ENCODE measurements at places on chromosomes 4 and X. TPM values are rescaled to one million over a fixed set of nuclear protein-coding genes. Genes with fewer than 3 reads are reported as not detected.

DNA sequence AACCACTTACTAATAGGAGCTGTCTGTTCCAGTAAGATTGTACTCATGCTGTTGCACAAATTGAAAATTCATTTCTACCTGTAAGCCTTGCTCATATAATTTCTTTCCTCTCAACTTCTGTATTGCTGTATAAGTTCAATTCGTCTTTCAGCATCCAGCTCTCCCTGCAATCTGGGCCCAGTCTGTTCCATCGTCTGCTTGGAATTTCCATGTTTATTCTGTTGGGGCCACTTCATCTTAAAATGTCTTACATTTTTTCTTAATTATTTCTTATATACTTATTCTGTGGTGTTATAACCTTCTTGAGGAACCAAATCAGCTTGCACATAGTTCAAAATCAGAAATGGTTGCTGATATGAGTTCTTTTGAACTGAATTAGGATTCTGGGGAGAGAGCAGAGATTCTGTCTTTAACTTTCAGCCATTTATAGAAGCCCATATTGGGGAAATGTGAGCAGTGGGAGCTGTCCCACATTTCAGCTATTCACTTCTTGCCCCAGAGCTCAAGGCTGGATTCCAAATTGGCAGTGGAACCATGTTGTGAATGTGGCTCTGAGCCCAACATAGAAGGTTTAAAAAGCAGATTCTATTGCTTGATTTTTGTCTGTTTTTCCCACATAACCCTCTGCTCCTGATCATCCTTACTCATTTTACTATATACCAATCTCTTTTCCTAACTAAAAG, 291.9 kb downstream of the BMPR1B start:
- H3K27ac ChIP-seq = no peak overlapping the region
- H3K4me3 ChIP-seq = no peak overlapping the region
- no peak for DNase-seq
- H3K36me3 ChIP-seq = no peaks in the 10 kb centered on the region
- H3K4me1 ChIP-seq = no peaks in the 10 kb centered on the region
- no peaks in the 10 kb centered on the region for H3K27me3 ChIP-seq

DNA sequence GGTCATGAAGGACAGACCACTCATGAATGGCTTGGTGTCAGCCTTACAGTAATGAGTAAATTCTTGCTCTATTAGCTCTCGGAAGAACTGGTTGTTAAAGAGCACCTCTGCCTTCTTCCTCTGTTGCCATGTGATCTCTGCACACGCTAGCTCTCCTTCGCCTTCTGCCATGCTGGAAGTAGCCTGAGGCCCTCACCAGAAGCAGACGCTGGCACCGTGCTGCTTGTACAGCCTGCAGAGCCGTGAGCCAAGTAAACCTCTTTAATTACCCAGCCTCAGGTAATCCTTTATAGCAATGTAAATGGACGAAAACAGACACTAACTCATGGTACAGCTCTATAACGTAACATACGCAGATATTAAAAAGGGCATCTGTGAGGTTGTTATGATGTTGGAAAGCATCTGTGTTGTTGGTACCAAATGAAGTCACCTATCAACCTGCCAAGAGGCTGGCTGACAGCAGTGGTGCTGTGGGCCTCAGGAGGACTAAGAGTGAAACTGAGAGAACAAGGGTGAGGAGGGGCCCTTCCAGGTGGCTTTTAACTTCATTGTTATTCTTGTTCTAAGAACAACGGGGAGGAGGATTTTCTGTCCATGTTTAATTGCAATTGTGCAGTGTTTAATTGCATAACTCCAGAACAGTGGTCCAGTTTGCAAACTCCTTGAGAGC, 69.2 kb downstream of the CRMP1 start:
- H3K4me3 ChIP-seq = no peak overlapping the region
- H3K4me1 ChIP-seq = peaks cover 7% of the 10 kb centered on the region
- H3K27ac ChIP-seq = no peak overlapping the region
- H3K36me3 ChIP-seq = peaks cover 61% of the 10 kb centered on the region
- no peak for DNase-seq
- no peaks in the 10 kb centered on the region for H3K27me3 ChIP-seq

Gene PSAPL1
- total RNA-seq = not detected

DNA sequence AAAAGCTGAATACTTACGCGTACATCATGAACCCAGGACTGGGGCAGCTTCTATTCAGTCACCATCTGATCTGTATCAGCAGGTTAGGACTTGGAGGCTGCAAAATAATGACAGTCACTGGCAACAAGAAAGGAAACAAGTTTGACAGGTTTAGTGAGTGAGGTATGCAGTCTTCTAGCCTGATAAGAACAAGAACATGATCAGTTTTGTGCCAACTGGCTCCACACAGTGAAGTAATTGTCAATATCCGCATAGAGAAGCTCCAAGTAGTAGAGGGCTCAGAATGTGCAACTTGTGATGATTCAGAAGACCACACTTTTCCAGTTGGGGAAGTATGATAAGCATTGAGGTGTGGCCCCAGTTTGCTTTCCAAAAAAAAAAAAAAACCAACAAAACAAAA, at the start of gene TMPRSS11F:
Gene TMPRSS11F, minus strand, starts transcription at position 77 of the 400 bp plus-strand sequence. Its CDS starts 49 bp downstream, at position 28.
- H3K27me3 ChIP-seq = no peaks in the 10 kb centered on the region
- H3K27ac ChIP-seq = no peak within 1 kb of the TSS
- no peaks in the 10 kb centered on the region for H3K4me1 ChIP-seq
- no peak within 1 kb of the TSS for H3K4me3 ChIP-seq
